ENCODE measurements at places on chromosomes 3 and 15. TPM values are rescaled to one million over a fixed set of nuclear protein-coding genes. Genes with fewer than 3 reads are reported as not detected.

SOX14 gene
- total RNA-seq, result not detected

TMEM266 gene
- total RNA-seq, result under 0.01 TPM

KLF15 gene
- total RNA-seq, result 3.3 TPM

CKMT1A gene
- not detected for total RNA-seq

ADIPOQ gene
- not detected for total RNA-seq

PLSCR5 gene
- total RNA-seq, result not detected

MUC13 gene
- not detected for total RNA-seq

PRR20G gene
- not detected for total RNA-seq

SI gene
- total RNA-seq, result not detected

LMAN1L gene
- not detected for total RNA-seq

KCNAB1 gene
- total RNA-seq, result not detected

CSPG4 gene
- 72.4 TPM for total RNA-seq

CLDN16 gene
- not detected for total RNA-seq

OSTN gene
- total RNA-seq, result not detected

IGDCC3 gene
- total RNA-seq, result under 0.01 TPM

ZDHHC3 gene
- total RNA-seq, result 53.2 TPM

DNASE1L3 gene
- total RNA-seq, result not detected

GP9 gene
- not detected for total RNA-seq

MEGF11 gene
- total RNA-seq, result not detected

Data from bronchus fibroblast of lung (primary cell).